ENCODE measurements at places on chromosomes 16 and 17.
A peak's percentile ranks its signal among the peaks of the same experiment; 100 is the strongest.

DNA sequence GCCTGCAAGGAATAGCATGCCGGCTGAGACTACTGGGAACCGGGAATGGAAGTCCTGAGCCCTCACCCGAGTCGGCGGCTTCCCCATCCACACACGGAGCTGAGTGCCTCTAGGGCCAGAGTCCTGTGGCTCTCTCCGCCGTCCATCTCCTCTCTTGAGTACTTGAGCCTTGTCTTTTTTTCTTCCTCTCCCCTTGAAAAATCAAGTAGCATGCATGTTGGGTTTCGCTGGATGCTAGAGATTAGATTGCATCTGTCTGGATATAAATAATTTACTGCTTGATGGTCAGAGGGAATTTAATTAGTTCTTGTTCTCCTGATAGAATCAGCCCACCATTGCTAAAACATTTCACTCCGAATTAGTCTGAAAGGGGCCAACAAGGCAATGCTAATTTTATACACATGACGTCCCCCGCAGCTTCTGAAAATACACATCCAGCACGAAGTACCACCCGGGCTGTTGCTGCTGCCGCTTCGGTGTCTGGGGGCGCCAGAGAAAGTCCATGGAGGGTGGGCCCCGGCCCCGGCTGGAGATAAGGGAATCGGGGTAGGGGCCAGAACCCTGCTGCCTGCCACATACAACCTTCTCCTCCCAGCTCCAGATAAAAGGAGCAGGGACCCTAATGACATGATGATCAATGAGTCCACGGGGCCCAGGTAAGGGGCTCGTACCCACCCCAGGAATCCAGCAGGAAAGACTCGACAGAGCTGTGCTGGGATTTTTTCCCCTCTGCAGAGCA, 48.5 kb downstream of the RBFOX3 start:
- DNase-seq: no peak
- no peaks in the 10 kb centered on the region for H3K4me1 ChIP-seq
- no peak overlapping the region for H3K4me3 ChIP-seq
- H3K36me3 ChIP-seq: no peaks in the 10 kb centered on the region

DNA sequence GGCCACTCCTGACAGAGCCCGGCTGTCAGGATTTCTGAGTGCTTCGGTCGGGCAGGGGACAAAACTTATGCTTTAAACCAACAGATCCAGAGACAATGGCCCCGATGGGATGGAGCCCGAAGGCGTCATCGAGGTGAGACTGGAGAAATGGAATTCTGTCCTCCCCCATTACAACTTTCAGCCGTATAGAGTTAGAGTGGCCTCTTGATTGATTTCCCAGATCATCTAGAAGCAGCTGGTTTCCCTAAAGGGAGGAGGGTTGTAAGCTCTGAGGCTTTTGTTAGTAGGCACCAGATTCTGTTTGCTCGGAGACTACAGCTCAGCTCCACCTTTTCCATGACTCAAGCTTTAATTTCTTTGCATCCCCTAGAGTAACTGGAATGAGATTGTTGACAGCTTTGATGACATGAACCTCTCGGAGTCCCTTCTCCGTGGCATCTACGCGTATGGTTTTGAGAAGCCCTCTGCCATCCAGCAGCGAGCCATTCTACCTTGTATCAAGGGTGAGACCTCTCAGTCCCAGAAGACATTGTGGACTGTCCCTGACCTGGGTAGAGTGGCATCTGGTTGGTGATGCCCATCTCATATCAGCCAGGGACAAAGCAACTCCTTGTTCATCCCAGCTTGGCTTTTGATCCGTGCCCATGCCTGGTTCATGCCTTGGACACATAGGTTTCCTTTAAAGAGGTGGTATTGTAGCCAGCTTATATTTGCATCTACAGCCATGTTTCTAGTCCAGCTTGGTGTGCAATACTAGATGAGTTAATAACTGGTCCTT, 5.1 kb upstream of the CD68 start:
- peak overlapping the region; percentile 99 for H3K27ac ChIP-seq
- peak overlapping the region; percentile 97 for H3K4me3 ChIP-seq
- peaks cover 5% of the 10 kb centered on the region for H3K4me1 ChIP-seq
- no peaks in the 10 kb centered on the region for H3K27me3 ChIP-seq

DNA sequence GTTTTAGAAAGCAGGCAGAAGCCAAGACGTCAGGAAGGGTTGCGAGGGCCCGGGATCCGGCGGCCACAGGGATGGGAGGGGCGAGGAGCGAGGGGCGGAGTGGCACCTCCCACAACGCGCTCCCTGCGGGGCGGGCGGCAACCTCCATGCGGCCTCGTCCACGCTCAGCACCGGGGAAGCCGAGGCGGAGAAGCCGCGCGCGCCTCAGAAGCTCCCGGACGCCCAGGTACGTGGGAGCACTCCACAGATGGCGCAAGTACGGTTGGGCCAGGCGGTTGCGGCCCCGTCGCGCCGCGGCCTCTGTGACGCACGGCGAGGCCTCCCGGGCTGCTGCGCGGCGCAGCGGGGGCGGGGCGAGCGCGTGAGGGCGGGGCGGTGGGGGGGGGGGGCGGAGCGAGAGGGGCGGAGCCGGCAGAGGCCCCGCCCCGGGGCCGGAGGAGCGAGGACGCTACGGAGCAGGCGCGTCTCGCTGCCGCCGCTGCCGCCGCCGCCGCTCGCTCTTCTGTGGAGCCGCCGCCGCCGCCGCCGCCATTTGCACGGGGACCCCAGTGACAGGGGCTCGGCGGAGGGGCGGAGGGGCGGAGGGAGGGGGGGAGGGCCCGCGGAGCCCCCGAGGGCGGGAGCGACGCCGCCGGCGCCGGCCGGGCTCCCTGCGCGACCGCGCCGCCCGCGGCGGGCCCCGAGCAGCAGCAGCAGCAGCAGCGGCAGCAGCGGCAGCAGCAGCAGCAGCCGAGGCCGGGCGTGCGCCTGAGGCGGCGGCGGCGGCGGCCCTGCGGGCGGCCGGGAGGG, at the start of gene TENT4B:
TSS of gene TENT4B (plus strand) at position 500 of the 789 bp plus-strand sequence. CDS start 316 bp downstream, outside the sequence.
- no peaks in the 10 kb centered on the region for H3K27me3 ChIP-seq
- peak; percentile 91 for DNase-seq
- H3K4me1 ChIP-seq: no peaks in the 10 kb centered on the region
- H3K27ac ChIP-seq: peak within 1 kb of the TSS; percentile 99
- H3K36me3 ChIP-seq: no peaks in the 10 kb centered on the region

- no peak for DNase-seq
- no peaks in the 10 kb centered on the region for H3K36me3 ChIP-seq
- no peaks in the 10 kb centered on the region for H3K4me1 ChIP-seq
- H3K27me3 ChIP-seq: no peaks in the 10 kb centered on the region
- H3K27ac ChIP-seq: no peak overlapping the region
- H3K4me3 ChIP-seq: no peak overlapping the region
These were observed 29.5 kb downstream of the MPRIP start for GRCh38 chr17:17071531-17072360.

GRCh38 chr17:4449736-4450135, 16.0 kb downstream of the SPNS3 start:
- DNase-seq: no peak
- H3K4me3 ChIP-seq: no peak overlapping the region
- no peak overlapping the region for H3K27ac ChIP-seq
- H3K27me3 ChIP-seq: no peaks in the 10 kb centered on the region
- H3K36me3 ChIP-seq: no peaks in the 10 kb centered on the region

GRCh38 chr17:79801156-79802038, 4.5 kb upstream of the CBX8 start:
- H3K36me3 ChIP-seq: no peaks in the 10 kb centered on the region
- DNase-seq: no peak
- H3K4me1 ChIP-seq: peaks cover 46% of the 10 kb centered on the region
- no peak overlapping the region for H3K27ac ChIP-seq
- peaks cover 88% of the 10 kb centered on the region for H3K27me3 ChIP-seq

DNA sequence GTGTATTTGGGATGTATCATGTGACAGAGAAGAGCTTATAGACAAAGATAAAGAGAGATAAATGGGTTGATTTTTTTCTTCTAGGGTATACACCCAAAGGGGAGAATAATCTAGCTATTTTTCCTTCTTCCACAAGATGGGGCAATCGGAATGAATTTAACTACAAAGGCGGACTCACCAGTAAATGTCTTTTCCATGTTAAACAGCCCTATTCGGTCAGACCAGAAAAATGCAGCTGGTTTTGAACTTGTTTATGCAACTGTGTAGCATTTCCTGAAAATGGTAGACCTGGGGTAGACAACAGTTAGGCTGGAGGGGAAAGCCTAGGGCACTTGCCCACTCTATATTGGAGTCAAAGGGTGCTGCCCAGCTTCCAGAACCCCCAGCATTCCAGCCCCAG, 477.1 kb downstream of the TOX3 start:
- H3K4me3 ChIP-seq: no peak overlapping the region
- no peak for DNase-seq
- no peak overlapping the region for H3K27ac ChIP-seq
- no peaks in the 10 kb centered on the region for H3K4me1 ChIP-seq
- no peaks in the 10 kb centered on the region for H3K27me3 ChIP-seq

- H3K4me1 ChIP-seq: no peaks in the 10 kb centered on the region
- H3K27ac ChIP-seq: peak overlapping the region; percentile 72
- H3K27me3 ChIP-seq: no peaks in the 10 kb centered on the region
- no peak for DNase-seq
- H3K4me3 ChIP-seq: peak overlapping the region; percentile 76
- peaks cover 18% of the 10 kb centered on the region for H3K36me3 ChIP-seq
These were observed 817 bp downstream of the NME1 start for GRCh38 chr17:51154176-51154575.

DNA sequence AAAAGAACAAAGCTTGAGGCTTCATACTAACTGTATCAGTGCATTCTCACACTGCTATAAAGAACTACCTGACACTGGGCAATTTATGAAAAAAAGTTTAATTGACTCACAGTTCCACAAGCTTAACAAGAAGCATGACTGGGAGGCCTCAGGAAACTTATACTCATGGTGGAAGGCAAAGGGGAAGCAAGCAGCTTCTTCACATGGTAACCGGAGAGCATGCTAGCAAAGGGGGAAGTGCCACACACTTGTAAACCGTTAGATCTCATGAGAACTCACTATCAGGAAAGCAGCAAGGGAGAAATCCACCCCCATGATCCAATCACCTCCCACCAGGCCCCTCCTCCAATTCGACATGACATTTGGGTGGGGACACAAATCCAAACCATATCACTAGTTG, 25.3 kb downstream of the CTRB2 start:
- DNase-seq: no peak
- H3K4me3 ChIP-seq: no peak overlapping the region
- H3K36me3 ChIP-seq: no peaks in the 10 kb centered on the region
- H3K27ac ChIP-seq: no peak overlapping the region
- no peaks in the 10 kb centered on the region for H3K27me3 ChIP-seq

DNA sequence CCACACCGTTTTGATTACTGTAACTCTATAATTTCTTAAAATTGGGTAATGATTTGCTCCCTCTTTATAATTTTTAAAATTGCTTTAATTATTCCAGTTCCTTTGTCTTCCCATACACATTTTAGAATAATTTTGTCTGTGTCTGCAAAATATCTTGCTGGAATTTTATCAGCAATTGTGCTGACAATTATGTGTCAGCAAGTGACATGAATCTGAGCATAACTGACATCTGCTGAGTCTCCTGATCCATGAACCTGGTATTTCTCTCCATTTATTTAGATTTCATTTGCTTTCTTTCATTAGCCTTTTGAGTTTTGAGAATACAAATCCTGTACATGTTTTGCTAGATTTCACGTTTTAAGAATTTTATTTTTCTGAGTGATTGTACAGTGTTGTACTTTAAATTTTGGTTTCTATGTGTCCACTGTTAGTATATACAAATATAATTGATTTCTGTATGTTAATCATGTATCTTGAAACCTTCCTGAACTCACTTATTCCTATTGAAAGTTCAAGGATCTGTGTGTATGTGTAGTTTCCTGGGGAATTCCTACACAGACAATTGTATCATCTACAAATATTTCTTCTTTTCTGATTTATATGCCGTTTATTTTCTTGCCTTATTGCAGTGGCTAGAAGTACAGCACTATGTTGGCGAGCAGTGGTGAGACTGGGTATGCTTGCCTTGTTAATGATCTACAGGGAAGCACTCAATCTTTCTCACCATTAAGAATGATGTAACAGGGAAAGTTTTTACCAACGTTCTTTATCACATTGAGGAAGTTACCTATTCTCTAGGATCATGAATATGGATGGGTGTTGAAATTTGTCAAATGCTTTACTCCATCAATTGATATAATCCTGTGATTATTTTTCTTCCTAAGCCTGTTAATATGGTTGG, 45.2 kb downstream of the N4BP1 start:
- no peak for DNase-seq
- no peaks in the 10 kb centered on the region for H3K4me1 ChIP-seq
- H3K36me3 ChIP-seq: peaks cover 10% of the 10 kb centered on the region

DNA sequence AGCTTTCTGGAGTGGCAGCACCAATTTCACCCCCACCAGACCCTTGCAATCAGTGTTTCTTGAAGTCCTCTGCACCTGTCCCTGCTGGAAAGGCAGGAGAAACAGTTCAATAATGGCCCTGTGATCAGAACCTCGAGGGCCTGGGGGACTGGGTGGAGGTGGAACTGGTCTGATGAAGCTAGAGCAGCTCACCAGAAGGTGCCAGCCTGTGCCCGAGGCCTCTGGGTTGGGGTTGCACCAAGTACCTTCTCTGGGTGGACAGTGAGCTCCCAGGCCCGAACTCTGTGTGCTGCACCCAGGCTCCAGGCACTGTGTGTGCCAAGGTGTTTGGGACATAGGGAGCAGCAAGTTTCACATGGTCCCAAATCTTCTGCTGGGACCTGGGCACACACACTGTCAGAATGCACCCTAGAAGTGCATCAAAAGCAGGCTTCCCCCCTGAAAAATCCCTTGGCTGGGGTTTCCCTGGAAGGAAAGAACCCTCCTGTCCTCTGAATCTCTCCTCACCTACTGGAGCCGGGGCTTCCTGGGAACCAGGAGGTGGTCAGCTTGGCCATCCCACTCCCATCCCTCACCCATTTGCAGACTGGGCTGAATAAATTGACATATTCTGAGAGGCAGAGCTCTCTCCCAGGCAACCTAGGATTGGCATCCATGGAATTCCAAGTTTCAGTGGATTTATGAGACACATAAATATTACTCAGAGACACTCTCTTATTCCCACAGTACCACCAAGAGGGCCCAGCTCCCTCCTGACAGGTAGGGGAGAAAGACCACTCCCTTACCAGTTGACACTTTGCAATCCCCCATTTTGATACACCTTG, 17.4 kb downstream of the CD300LG start:
- no peak for DNase-seq
- no peaks in the 10 kb centered on the region for H3K4me1 ChIP-seq
- H3K27ac ChIP-seq: no peak overlapping the region
- no peaks in the 10 kb centered on the region for H3K36me3 ChIP-seq
- peaks cover 2% of the 10 kb centered on the region for H3K27me3 ChIP-seq
- no peak overlapping the region for H3K4me3 ChIP-seq

All from H1 (cell line).